ENCODE measurements at places on chromosomes 1 and 21.

- DNase-seq = no peak
Observed at GRCh38 chr1:168966636-168967035, 139.9 kb upstream of the ATP1B1 start.

DNA sequence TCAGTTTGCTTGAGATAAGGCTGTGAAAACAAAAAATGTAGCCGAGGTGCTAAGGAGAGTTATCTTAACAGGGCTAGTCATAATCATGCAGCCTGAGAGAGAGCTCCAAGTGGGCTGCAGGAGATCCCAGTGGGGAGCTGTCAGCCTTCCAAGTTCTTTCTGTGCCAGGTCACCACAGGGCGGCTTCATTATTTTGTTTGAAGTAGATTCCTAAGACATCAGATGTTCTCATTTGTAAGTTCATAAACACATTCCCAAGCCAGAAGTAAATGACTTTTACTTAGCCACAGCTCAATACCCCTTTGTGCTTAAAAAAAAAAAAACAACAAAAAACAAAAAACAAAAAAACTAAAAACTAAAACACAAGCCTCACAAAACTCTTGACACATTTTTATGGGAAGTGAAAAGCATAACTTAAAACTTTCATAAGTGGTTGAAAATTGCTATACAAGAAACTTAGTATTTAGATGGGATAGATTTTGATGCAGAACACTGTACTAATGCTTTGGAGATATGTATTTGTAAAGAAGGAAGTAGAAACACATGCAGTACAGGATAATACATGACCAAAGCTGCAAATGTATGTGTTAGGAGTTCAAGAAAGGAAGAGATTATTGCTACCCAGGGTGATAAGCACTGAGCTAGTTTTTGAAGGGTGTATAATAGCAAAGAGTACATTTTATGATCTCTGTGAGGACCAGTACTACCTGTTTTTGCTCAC lies 8.6 kb downstream of the CDC14A start:
- DNase-seq = no peak

GRCh38 chr1:182203191-182203875 lies 141.8 kb upstream of the ZNF648 start:
- no peak for DNase-seq

- no peak for DNase-seq
Observed at GRCh38 chr1:37965301-37965700, 18.4 kb upstream of the INPP5B start.

DNA sequence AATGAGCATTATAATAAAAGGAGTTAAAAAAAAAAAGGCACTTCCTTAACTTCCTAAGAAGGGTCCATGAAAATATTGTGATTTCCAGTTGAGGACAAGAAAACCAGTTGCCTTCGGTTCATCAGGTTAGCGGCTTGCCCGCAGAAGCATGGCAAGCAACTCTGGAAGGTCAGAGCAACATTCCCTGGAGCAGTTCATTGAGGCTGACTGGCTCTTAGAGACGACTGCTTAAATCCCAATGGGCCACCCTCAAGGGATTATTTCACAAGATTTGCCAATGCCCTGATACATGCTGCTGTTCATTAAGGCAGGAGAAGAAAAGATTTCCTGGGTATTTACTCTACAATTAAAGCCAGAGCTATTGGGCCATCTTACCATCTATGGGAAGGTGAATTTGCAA lies 29.0 kb upstream of the CASQ2 start:
- no peak for DNase-seq

DNA sequence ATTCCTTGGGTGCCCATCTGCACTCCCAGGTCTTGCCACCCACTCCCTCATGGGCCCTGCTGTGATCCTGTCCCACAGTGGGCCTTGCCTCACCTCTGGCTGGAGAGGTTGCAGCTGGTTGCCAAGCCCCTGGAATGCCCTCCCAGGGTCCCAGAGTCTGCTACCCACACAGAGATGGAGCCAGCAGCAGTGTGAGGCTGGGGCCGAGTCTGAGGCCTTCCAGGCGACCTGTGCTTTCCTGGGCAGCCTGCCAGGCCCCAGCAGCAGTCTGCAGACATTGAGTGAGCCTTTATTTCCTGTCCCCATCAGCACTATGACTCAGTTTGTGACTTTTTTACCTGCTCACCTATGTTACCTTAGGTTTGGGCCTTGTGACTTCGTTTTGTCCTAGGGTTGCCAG lies 25.0 kb upstream of the TSPAN2 start:
- DNase-seq = no peak

DNA sequence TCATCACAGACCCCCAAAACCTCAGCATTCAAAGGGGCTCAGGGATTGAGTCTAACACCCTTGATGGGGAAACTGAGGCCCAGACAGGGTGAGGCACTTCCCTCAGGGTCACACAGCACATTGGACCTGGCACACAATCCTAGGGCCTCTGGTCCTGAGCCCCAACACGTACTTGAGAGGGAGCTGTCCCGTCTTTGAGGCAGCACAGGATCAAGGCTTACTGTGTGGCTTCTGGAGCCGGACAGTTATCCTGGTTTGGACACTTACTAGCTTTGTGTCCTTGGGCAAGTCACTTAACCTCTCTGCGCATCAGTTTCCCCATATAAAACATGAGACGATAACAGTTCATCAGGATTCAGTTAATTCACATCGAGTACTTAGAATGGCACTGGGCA lies 26.5 kb downstream of the RUNX3 start:
- no peak for DNase-seq

- DNase-seq = peak; percentile 63
Observed at GRCh38 chr21:42254651-42255601, 36.0 kb downstream of the ABCG1 start.

GRCh38 chr1:60228041-60228491 lies 154.5 kb upstream of the C1orf87 start:
- DNase-seq = no peak

GRCh38 chr1:96340686-96341085 lies 380.9 kb upstream of the PTBP2 start:
- no peak for DNase-seq

DNA sequence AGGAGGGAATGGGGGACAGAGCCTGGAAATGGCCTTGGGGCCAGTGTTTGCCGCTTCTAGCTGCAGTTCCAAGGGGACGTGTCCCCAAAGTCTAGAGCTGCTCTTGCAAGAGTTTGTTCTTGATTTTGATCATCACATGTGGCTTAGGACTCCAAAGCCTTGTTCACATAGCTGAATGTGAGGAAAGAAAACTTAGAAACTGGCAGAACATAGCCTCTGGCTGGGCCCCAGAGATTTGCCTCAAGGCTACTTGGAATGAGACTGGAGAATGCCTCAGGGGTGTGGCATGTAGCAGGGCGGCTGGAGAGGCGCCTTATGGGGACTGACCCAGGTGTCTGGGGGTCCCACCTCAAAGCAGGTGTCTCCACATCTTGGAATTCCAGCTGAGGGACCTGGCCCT lies 2.3 kb downstream of the PDXK start:
- no peak for DNase-seq

GRCh38 chr1:221961532-221962292 lies 219.8 kb upstream of the DUSP10 start:
- no peak for DNase-seq

GRCh38 chr1:154661110-154661509 lies 53.1 kb upstream of the ADAR start:
- DNase-seq = no peak

- no peak for DNase-seq
Observed at GRCh38 chr1:240484804-240485443, 127.0 kb downstream of the GREM2 start.

DNA sequence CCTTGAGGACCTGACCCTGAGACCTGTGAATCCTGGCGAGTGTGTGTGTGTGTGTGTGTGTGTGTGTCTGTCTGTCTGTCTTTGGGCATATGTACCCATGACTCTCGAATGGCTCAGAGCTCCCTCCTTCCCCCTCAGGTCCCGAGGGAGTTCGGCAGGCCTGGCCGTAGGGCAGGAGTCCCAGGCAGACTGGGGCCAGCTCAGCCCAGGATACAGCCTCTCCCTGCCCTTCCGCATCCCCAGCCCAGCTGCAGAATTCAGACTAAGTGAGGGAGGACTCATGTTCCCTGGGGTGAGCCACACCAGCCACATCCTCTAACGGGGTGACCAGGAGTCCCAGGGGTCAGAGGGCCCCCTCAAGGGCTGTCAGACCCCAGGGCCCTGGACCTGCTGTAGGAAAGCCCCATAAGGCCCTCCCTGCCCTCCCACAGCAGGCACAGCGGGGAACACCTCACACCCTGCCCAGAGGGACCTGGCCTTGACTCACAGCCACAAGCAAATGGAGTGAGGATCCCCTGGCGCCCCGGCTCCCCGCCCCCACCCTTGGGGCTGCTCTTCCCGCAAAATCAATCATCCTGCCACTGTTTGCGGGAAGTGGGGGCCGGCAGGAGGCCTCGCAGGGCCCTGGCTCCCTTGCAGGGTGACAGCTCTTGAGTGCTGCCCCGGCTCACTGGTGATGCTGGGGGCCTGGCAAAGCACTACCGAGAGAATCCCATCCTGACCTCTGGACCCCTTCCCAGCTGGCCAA lies 101.7 kb upstream of the CASZ1 start:
- no peak for DNase-seq

DNA sequence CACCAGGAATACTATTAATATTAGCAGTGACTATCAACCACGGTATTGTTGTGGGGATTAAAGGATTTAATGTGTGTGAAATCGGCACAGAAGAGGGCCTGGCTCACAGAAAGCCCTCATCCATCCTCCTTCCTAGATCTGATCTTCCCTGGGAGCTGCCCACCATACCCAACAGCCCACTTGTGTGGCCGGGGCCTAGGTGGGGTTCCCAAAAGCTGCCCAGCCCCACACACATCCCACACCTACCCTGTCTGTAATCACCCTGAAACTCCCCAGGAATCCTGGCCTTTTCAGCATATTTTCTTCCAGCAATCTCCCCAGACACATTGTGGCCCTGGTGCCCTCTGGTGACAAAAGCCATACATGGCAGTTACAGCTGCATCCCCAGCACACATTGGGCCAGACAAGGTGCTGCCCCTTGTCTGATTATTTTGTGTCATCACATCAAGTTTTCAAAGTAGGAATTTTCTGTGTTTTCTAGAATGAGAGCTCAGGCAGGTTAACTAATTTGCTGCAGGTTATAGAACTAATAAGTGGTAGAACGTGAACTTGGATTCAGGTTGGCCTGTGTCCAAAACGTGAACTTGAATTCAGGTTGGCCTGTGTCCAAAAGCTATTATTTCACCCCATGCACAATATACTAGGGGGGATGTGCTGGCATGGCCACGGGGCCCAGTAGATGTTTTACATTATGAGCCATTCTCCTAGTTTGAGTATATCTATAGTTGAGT lies 5.3 kb upstream of the SLC6A9 start:
- peak; percentile 51 for DNase-seq

DNA sequence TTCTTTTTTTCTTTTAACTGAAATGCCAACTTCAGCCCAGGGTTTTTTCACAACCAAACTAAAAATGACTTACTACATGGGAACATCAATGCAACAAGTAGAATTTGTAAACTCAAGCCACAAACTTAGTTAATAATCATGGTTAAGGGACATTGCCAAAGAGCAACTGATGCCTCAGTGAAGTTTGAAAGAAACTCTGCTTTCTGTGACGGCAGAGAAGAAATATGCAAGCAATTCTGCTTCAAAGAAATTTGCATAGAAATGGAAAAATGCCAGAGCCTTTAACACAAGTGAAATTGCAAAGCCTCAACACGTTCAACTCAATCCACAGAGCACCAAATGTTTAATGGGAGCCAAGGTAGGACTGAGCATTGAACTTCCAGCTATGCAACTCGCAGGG lies 5.0 kb upstream of the CHD5 start:
- no peak for DNase-seq

DNA sequence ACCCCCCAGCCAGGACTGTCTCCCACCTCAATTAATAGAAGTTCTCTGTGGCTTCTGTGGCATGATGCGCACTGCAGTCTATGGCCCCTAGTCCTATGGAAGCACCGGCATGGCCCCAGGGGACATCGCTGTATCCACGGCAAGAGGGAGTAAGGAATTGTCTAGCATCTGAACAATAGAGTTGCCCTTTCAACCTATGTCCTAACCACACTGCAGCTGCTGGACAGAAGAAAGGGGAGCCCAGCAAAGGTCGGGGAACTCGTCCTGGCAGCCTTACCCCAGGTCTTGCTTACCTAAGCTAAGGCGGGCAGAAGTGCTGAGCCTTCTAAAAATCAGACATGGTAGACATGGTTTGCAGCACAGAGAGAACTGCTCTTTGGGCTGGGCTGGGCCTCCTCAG lies 103.3 kb upstream of the EDN2 start:
- no peak for DNase-seq

- DNase-seq = no peak
Observed at GRCh38 chr1:6454856-6455751, 10.9 kb downstream of the TNFRSF25 start.

DNA sequence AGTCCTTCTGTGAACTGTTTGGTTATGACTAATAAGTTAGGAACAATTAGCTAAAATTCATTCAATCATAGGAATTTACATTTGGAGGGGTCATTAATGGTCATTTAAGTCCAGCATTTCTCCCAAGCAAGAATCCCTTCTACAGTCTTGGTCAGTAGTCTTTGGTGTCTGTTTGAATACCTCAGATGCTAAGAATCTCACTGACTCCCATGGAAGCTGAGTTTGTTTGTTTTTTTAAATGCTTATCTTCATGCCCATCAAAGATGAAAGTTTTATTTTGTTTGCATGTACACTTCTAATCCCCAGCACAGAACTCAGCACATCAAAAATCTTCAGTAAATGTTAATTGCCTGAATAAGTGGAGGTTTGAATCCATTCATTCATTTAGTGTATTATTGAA lies 41.3 kb upstream of the SLC44A3 start:
- DNase-seq = no peak

DNA sequence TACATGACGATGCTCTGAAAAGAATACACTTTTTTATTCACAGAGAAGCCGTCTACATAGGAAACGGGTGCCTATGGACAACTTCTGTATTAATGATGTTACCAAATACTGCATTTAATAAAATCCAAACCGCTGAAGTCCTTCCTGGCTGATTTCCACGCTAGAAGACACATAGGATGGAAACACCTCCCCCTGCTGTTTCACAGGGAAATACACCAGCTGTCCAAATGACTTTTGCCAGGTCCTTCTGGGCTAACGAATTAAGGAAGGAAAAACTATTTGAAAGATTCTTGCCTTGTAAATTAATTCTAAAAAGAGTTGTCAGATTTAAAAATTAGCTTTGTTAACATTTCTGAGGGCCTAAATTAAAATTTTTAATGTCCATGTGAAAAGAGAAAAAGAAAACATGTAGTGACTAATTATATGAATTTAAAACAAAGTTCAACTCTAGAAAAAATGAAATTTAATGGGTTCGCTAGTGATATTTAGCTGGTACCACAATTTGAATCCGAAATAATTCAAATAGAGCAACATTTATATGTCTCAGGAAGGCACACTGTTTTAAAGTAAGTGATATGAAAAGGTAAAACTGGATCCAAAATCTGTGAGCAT lies 146.0 kb downstream of the RERE start:
- peak; percentile 67 for DNase-seq

DNA sequence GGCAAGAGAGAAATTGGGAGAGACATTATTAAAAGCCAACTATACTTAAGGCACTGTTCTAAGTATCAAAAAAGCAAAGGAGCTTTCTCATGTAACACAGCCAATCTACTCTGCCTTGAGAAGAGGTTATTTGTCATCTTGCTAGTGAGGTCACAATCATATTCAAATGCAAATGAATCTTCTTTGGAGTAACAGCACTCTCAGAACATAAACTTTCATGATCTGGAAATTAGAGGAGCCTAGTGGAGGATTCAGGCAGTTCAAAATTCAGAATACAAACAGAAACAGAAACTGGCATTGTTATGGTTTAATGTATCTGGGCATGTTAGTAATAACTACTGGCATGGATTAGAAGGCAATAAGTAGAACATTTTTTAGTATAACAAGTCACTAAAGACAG lies 57.4 kb downstream of the ARID4B start:
- DNase-seq = no peak

- DNase-seq = no peak
Observed at GRCh38 chr1:77986810-77987209, 7.9 kb upstream of the FUBP1 start.

Data from hippocampal formation (tissue), 2 donors.